ENCODE measurements at places on chromosomes 16 and 17.

- DNase-seq = peak; percentile 19
These were observed 217.4 kb upstream of the TNRC6C start for GRCh38 chr17:77741109-77741508.

GRCh38 chr17:80424878-80425765, 10.2 kb downstream of the ENDOV start:
- no peak for DNase-seq

DNA sequence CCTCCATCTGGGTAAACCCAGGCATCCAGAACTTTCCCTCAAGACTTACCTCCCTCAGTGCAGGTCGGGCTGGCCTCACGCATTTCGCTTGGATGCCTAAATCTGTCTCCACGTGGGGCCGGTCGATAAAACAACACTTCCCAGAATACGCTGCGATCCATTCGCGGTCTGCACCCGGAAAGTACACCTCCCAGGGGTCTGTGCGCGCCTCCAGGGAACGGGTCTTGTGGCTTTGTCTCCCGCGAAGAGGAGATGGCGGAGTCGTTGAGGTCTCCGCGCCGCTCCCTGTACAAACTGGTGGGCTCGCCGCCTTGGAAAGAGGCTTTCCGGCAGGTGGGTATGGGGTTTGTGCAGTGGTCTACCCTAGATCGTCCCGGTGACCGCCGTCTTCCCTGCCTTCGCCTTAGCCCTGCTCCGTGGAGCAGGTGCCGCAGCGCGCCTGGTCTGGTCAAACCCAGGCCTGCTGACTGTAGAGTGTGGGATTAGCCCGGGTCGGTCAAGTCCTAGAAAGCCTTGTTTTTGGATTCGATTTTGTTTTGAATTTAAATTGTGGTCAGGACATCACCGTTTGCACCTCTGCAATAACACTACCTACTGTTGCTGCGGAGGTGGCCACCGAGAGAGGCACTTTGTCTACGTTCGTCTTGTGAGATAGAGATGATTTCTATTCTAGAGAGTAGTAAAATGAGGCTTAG, at the start of gene RPAIN:
RPAIN (plus strand) TSS at position 224 of the 695 bp plus-strand sequence; CDS start at position 253, 29 bp downstream.
- DNase-seq = peak; percentile 80

- DNase-seq = no peak
These were observed 9.1 kb downstream of the ABHD15 start for GRCh38 chr17:29557739-29558116.

- no peak for DNase-seq
These were observed 26.2 kb downstream of the TRAP1 start for GRCh38 chr16:3690980-3691720.

DNA sequence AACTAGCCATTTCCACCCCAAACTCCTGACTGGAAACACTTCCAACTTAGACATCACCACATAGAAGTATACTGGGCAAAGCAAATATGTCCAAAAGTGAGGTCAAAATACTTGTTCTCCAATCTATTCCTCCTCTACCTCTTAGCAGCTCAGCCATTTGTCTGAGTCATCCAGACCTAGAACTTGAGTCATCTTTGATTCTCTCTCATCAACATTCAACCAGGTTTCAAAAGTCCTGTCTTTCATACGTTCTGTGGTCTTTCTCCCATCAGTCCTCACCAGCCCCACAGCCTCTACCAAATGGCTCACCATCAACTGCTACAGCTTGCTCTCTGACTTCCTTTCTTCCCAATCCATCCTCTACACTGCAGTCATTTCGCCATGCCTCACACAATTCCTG, 6.8 kb downstream of the ANKFY1 start:
- no peak for DNase-seq

DNA sequence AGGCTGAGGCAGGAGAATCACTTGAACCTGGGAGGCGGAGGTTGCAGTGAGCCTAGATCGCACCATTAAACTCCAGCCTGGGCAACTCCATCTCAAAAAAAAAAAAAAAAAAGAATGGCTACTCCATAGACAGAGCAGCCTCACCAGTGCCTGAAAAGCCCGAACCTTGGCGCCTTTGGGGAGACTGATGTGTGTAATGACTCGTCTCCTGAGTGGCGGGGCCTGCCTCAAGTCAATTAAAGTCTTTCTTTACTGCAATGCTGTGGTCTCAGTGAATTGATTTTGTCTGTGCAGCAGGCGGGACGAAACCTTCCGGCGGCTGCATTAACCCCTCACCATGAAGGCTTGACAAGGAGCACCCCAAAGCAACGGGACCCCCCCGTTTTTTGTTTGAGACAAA, 3.5 kb upstream of the UQCC4 start:
- no peak for DNase-seq

DNA sequence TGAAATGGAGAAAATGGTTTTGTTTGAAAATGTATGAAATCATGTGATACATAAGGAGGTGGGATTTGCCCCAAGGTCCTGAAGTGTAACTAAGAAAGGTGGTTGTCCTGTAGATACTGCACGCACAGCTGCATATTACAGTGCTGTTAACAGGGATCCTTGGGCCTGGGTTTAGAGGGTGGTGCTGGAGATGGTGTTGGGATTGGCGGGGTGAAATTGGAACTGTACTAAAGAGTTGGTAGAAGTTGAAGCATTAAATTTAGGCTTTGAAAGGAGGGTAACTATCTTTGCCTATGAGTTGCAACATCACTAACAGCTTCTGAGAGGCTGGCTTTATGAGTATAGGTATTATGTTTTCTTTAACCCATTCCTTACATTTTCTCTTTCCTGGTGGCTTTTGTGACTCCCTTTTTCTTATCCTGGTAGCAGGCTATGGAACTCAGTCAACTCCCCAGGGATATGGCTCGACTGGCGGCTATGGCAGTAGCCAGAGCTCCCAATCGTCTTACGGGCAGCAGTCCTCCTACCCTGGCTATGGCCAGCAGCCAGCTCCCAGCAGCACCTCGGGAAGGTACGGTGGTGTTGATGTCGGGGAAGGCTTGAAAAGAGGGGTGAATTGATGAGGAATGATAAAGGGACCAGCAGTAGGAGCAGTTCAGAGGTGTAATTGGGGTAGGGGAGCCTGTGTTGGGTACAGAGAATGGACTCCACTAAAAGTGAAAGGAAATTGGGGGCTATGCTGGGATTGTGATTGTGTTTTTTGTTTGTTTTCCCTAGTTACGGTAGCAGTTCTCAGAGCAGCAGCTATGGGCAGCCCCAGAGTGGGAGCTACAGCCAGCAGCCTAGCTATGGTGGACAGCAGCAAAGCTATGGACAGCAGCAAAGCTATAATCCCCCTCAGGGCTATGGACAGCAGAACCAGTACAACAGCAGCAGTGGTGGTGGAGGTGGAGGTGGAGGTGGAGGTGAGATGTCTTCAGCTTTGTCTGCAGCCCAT, 3.8 kb downstream of the FUS start:
- no peak for DNase-seq

GRCh38 chr16:27689711-27690110, 139.8 kb downstream of the KATNIP start:
- no peak for DNase-seq

DNA sequence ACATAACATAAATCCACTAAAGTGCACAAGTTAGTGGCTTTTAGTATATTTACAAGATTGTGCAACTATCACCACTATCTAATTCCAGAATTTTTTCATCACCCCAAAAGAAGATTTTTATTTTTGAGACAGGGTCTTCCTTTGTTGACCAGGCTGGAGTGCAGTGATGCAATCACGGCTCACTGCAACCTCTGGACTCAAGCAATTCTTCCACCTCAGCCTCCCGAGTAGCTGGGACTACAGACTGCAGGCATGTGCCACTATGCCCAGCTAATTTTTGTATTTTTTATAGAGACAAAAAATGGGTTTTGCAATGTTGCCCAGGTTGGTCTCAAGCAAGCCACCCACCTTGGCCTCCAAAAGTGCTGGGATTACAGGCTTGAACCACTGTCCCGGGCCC, 15.1 kb downstream of the DRC7 start:
- DNase-seq = no peak

- DNase-seq = no peak
These were observed 4.4 kb downstream of the LGALS9 start for GRCh38 chr17:27635275-27635823.

- DNase-seq = no peak
These were observed 9.1 kb downstream of the TP53I13 start for GRCh38 chr17:29577385-29578211.

- DNase-seq = no peak
These were observed 115.0 kb downstream of the RAP1GAP2 start for GRCh38 chr17:2911035-2911754.

- DNase-seq = no peak
These were observed 12.6 kb upstream of the ASGR1 start for GRCh38 chr17:7191571-7192270.

- no peak for DNase-seq
These were observed 2.2 kb downstream of the AHSP start for GRCh38 chr16:31529937-31530312.

DNA sequence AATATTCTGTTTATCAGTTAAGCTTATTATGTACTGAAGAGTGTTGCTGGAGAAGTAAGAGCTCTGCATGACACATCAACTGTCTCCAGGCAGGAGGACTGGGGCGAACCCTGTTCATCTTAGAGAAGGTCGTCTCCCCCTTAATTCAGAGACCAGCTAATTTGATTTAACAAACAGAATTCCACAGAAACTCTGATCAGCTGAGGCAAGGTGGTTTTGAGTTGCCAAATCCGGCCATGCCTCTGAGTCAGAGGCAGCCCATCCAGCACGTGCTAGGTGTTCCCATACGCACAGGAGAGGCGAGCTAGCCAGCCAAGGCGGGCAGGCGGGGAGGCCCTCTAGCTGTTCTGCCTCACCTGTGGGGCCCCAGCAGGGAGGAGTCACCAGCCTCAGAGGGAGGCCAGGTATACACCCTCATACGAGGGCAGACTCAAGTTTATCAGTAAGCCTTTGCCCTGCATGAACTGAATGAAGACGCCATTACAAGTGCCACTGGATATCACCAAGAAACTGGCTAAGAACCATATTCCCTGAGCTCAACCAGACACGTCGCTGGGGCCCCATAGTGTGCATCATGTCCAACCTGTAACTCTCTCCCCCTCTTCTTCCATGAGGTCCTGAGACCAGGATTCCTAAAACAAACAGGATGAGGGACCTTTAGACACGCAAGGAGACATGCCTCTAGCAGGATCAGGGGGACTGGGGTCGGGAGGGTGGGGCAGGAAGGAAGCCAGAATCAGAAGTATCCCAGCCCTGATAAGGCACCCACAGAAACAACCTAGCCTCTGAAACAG, 25.7 kb downstream of the STAT5A start:
- no peak for DNase-seq

DNA sequence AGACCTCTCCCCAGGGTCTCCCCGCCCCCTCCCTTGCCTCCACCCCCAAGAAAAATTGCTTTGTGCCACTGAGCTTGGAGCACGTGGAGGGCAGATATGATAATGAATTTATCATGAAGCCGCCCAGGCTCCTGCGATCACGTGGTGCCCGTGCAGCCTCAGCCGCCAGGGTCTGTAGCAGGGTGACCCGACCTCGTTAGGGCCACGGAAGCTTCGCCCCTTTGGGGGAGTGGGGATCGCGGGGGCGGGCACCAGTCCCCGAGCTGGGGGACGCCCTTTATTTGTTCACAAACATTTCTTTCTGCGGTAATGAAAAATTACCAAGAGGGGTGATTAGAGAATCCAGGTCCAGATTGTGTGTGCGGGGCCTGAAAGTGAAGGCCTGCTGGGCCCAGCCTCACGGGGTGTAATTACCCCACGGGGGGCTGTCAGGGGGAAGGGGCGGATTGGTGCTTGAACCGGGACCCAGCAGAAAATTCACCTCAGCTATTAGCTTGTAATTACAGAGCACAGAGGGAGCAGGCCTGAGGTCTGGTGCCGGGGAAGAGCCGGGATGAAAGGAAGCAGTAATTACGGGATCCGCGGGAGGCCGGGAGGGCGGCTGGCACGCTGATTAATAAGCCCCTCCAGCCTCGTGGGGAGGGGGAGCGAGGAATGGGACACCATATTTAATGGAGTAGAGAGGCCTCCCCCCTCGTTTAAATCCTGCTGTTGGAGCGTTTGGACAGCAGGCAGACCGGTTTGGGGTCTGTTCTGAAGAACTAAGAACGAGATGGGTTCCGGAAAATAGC, 13.3 kb downstream of the GSE1 start:
- no peak for DNase-seq

- DNase-seq = no peak
These were observed 94.0 kb upstream of the METRNL start for GRCh38 chr17:82985428-82985805.

GRCh38 chr16:62549875-62550274, 513.6 kb upstream of the CDH8 start:
- no peak for DNase-seq

DNA sequence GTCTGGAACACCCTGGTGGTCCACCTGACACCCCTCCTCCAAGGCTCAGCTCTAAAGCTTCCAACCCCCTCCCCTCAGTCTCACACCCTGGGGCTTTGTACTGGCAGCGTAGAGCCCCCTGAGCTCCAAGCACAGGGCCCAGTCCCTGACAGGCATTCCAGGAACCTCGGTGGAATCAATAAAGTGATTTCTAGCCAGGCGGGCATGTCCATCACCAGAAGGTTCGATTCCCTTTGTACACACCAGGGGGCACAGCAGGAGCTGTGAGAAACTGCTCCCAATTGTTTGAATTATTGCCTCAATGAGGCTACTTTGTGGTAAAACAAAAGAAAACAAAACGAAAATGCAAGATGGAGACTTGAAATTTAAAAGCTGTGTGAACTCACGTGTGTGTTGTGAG, 51.8 kb downstream of the SMPD3 start:
- peak; percentile 48 for DNase-seq

GRCh38 chr16:55179852-55180585, 144.0 kb upstream of the IRX6 start:
- no peak for DNase-seq

GRCh38 chr17:41338961-41339485, 11.6 kb downstream of the KRT33A start:
- peak; percentile 42 for DNase-seq

DNA sequence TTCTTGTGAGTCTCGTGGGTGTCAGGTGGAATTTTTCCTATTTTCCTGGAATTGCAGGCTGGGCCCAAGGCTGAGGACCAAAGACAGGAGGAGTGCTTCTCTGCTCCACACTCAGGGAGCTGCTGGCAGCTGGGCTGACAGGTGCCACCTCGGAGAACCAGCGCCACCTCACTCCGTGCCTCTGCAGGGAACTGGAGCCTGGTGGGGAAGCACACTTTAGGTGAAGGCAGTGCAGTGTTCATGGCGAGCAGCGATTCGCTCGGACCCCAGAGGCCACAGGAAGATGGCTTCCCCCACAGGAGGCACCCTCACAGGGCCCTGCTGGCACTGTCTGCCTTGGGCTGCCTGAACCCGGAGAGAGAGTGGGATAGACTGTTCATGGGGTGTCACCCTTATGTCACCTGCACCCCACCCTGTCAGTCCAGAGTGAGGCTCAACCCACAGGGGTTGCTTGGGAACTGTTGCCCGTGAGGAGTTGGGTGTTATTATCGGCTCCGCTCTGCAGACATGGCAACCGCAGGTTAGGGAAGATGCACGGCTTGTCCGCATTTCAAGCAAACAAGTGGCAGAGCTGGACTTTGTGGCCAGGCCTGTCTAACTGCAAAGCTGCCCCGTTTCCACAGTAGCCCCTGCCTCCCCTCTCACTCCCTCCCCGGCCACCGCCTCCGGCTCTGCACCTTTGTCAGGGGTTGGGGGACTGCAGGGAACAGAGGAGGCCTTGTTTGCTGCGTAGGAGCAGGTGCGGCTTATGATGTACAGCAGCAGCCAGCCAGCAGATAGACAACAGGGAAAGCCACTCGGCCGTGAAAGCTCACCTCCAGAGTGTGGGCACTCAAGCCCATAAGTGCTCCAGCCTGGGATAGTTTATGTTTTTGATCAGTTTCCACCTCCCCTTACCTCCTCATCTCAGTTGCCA, 15.5 kb downstream of the TBC1D24 start:
- DNase-seq = no peak

- no peak for DNase-seq
These were observed 7.2 kb downstream of the CA7 start for GRCh38 chr16:66851166-66851964.

Data from activated CD4-positive, alpha-beta T cell treated with anti-CD3 and anti-CD28 coated beads for 4 hours (primary cell).